Upper lobe of left lung (tissue), 6 donors: ENCODE measurements at places on chromosomes 3 and 15.
A peak's percentile ranks its signal among the peaks of the same experiment; 100 is the strongest.

- no peak for DNase-seq
Measured at GRCh38 chr3:64099316-64099715, 76.0 kb upstream of the PSMD6 start.

DNA sequence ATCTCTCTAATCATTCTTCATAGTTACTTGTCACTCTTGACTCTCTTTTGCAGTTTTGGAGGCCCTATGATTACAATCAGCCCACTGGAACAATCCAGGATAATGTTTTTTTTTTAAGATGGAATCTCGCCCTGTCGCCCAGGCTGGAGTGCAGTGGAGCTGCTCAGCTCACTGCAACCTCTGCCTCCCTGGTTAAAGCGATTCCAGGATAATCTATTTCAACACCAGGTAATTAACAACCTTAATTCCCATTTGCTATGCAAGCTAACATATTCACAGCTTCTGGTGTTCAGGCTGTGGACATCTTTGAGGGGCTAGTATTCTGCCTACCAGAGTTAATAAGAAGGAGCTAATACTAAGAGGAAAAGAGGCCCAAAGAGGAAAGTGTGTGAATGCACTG lies 1.1 kb upstream of the BLOC1S6 start:
- no peak for DNase-seq

DNA sequence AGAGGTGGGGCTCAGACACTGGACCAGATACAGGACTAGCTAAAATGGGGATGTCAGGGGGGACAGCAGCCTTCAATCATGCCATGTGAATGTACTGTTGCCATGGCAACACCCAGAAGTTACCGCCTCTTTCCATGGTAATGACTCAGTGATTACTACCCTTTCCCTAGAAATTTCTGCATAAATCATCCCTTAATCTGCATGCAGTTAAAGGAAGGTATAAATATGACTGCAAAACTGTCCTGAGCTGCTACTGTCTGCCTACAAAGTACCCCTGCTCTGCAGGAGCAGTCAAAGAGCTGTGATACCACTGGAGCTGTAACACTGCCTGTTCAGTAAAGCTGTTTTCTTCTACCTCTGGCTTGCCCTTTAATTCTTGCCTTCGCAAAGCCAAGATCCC lies 168.2 kb downstream of the PEAK1 start:
- DNase-seq: no peak

DNA sequence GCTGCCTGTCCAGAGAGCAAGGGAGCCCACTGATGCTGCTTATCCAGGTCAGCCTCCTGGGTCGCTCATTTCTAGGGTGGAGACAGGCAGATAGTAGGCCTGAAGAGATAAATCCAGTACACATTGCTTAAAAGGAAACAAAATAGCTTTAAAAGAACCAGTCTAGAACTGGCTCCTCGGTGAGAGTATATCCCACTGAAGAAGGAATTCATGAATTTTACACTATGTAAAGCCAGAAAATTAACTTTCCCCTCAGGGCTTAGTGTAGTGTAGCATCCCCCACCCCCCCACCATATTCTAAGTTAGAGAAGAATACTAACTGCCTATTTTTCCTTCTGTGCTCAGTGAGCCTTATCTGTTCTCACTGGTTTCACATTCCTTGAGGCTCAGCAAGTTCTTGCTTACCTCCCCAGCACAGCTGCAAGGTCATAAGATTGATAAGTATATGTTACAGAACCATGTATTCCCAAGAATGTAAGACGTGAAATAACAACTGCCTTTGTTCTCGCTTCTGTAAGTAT lies 30.5 kb upstream of the NOX5 start:
- DNase-seq: no peak

- no peak for DNase-seq
Measured at GRCh38 chr3:179421500-179421899, 29.8 kb downstream of the GNB4 start.

DNA sequence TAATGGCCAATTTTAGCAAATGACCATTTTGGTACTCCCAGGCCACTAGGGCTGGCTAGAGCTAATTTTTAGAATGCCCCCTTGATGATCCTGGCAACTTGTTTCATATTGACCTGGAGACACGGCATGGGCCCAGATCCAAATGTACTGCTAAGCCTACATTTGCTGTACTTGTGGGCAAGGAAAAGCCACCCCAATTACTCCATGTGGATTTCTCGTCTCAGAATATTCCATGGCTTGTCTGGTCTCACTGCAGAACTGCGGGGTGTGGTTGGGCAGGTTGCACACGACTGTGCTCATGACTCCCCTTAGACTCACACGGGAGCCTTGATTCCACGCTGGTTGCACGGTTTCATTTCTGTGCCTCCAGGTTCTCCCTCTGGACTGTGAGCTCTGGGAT lies 140.9 kb downstream of the RPLP1 start:
- no peak for DNase-seq

DNA sequence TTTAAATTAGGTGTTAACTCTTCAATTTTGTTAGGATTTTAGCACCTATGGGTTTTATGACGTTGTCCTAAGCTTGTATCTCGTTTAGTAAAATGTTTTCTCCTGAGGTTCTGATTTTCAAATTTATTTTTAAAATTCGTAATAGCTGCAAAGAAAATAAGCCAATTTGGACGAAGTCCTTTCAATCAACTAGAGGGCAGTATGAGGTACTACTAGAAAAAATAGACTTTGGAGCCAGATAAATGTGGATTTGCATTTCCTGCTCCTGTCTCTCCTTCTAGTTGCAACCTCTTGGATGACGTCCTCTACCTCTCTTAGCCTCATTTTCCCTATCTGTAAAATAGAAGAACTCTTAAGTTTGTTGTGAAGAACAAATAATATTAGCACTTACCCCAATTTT lies 81.1 kb downstream of the SLTM start:
- DNase-seq: no peak

- no peak for DNase-seq
Measured at GRCh38 chr3:160735826-160736225, 20.2 kb upstream of the PPM1L start.

DNA sequence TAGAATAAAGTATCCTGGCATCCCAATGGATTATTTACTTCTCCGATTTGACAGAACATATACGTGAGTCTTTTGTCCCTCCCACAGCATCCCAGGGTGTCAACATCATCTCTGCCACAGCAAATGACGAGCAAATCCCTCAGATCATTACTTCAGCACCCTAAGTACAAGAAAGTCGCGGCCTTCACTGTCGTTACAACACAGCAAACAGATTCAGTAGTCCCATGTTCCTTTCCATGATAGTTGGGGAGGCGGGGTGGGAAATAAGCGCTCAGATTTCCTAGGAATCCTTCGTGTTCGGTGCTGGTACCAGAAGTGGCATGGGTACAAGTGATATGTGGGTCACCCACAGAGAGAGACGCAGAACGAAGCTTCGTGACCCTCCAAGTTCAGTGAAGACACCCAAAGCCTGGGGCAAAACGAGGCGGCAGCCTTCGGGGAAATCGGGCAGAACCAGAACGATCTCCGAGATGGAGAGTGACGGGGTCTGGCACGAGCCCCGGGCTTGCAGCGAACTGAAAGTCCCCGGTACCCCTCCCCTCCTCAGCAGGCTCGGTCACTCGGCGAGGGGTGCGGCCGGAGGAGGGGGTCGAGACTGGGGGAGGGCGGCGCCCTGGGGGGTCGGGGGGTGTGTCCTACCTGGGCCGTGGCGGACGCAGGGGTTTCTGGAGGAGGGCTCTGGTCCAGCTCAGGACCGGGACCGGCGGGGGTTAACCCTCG lies 619 bp downstream of the TTBK2 start:
- no peak for DNase-seq

DNA sequence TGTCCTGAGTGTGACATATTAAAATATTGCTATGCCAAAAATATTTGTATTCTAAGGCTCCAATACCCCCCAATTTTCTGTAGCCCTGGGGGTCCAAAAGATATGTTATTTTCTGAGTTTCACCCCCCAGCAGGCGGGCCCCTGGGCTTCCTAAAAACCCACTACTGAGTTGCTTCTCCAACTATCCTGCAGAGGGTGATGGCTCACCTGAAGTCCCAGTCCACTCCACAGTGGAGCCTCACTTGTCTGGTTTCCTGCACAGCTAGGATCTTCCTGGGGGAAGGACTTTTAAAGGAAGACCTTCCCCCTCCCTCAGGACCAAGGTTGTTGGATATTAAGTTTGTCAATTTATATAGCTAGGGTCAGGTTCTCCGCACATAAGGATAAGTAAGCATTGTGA lies 1181.4 kb downstream of the ROBO2 start:
- no peak for DNase-seq

GRCh38 chr15:68335251-68335650 lies 57.7 kb downstream of the FEM1B start:
- DNase-seq: no peak

DNA sequence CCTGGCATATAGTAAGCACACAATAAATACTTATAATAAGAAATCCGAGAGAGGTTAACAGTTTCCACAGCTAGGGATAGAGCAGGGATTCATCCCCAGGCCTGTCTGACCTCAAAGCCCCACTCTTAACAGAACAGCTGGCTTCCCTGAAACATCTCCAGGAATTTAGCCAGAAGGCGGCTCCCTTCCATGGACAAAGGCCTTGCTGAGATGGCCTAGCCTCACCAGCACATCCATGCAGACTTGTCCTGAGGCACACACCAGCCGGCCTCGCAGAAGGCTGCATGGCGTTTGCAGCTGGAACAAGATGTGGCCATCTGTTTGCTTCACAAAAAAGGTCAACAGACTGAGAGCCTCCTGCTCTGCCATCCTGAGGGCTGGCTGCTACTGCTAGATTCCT lies 245.4 kb downstream of the SLCO3A1 start:
- no peak for DNase-seq

DNA sequence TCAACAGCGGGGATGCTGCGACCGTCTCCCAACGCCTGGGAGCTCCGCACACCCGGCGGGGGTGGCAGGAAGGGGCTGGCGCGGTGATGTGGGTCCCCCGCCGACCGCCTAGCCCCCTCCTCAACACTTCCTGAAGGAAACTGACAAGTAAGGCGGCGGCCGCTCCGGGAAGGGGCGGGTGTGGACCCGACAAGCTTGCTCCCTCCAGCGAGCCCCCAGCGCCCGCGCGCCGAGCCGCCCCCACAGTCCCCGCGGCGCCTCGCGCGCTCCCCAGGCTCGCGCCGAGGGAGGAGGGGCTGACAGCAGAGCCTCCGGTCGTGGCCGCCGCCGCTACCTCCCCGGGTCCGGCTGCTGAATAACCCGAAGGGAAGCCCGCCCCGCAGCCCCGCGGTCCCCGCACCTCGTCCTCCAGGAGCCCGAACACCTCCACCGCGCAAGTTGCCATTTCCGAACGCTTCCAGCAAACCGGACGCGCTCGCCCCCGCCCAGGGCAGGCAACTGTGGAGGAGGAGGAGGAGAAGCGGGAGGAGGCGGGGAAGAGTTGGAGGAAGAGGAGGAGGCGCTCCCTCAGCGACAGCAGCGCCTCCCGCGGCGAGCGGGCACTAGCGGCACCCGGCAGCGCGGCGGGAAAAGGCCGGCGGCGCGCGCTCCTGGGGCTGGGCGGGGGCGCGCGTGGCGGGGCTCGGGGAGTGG lies at the start of gene NEDD4:
Gene NEDD4, minus strand, starts transcription at position 502 of the 693 bp plus-strand sequence. Its CDS starts 57 bp downstream, at position 445.
- peak; percentile 88 for DNase-seq

- no peak for DNase-seq
Measured at GRCh38 chr3:23170291-23170690, 32.8 kb upstream of the UBE2E2 start.

- DNase-seq: no peak
Measured at GRCh38 chr3:141311170-141311495, 57.2 kb upstream of the ZBTB38 start.

- DNase-seq: no peak
Measured at GRCh38 chr15:89401631-89402517, 67.2 kb upstream of the POLG start.

- no peak for DNase-seq
Measured at GRCh38 chr3:34260271-34261000, 462.0 kb downstream of the PDCD6IP start.

DNA sequence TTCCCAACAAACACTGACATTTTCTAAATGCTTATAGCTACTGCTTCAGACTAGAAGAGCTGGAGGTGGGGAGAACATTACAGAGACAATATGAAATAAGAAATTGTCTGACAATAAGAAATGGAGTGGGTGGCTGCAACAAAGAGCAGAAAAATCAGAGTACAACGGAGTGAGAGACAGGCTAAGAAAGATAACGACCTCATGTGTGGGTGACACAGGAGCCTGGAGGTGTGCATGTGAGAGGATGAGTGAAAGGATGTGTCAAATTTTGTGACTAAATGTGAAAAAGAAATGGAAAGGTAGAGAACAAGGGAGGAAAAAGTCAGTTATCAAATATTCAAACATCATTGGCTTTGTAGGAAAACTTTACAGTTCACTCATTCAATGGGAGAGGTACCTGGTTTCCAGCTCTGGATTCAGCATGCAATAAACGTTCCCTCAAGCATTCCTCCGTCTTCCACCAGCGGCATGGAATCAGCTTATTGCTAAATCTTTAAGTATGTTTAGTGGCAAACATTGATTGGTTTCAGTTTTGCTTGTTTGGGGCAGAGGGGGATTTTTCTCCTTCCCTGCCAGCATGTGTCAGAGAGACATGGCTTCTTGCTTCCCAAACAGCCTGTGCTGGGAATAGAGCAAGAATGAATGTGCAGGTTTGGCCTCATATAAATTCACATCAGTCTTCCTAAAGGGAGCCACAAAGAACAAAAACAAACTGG lies 103.8 kb upstream of the CHRM5 start:
- DNase-seq: no peak

- no peak for DNase-seq
Measured at GRCh38 chr15:40790718-40791117, 16.2 kb upstream of the ZFYVE19 start.

DNA sequence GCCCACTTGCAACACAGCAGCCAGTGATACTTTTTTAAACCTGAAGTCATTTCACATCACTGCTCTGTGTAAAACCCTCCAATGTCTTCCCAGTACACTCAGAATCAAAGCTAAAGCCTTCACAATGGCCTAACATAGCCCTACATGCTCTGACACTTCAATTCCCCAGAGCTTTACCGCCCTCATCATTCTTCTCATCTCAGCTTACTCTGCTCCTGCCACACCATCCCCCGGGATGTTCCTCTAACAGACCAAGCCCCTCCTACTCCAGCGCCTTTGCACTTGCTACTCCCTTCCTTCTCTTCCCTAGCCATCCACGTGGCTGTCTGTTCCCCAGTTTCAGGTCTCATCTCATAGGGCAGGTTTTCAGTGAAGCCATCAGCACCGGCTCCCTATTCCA lies 194.0 kb downstream of the SSR3 start:
- DNase-seq: no peak

DNA sequence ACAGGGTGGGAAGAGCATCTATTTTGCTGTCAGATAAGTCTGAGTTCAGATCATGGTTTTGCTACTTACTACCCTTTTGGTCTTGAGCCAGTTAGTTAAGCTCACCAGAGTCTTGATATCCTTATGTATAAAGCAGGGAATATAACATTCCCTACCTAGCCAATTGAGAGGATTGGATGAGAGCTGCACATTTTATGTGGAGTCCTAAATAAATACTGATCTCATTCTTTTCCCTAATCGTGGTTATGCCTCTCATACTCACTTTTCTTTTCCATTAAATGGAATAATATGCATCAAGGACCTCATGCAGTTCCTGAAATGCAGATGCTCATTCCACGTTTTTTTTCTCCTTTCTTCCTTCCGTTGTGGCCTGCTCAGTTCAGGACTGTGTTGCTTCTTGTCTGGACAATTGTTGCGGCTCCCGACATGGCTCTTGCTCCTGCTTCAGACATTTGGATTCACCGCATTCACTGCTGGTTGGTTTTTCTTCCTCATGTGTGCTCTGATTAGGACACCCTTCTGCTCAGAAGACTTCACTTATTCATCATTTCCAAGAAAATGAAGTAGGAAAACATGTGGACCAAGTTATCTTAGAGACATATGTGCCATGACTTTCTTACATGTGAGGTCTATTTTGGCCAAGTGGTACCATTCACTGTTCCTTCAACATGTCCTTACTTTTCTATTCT lies 90.2 kb downstream of the NFKBIZ start:
- DNase-seq: no peak
